ENCODE measurements at places on chromosomes 12 and 14.
A peak's percentile ranks its signal among the peaks of the same experiment; 100 is the strongest.

GRCh38 chr12:132904718-132905328 is 17.4 kb upstream of the CHFR start:
- peak; percentile 90 for DNase-seq

GRCh38 chr14:44979273-44979672 is 17.3 kb downstream of the TOGARAM1 start:
- no peak for DNase-seq

GRCh38 chr14:33357225-33358010 is 418.7 kb downstream of the NPAS3 start:
- no peak for DNase-seq

DNA sequence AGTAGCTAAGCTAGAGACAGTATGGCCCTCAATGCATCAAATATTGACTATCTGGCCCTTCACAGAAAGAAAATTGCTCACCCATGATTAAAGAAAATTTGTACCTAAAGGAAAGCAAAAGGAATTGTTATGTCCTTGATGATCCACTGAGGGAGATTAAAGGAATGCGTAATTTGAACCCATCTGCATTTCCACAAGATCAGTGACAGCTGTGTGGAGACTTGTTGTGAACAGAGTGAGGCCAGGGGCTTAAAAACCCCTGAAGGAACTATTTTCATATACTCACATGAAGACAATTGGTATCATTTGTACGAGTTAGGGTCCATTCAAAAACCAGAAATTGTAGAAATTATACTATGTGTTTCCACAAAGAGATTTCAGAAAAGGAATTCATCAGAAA is 1908.1 kb upstream of the SEL1L start:
- no peak for DNase-seq

GRCh38 chr12:75917083-75917482 is 114.5 kb downstream of the PHLDA1 start:
- DNase-seq: no peak

GRCh38 chr12:6928703-6929407 is 1.1 kb downstream of the ATN1 start:
- DNase-seq: no peak

DNA sequence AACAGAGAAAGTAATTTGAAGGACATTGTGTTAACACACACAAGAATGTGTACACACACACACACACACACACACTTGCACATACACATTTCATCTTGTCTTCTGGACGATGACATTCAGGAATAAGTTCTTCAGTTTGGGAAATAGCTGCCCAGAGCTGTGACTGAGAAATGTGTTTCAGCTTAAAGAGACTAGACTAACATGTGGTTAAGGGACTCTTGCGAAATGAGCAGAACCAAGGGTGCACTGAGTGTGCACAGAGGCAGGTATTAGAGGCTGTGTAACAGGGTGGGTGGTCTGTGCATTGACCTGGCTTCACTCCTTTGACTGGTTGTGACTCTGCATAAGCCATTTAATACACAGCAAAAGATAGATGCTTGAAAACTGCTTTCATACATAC is 29.4 kb upstream of the KCNA5 start:
- DNase-seq: no peak

- DNase-seq: no peak
These were observed 129.6 kb downstream of the PAPOLA start for GRCh38 chr14:96631621-96632362.

GRCh38 chr14:34409721-34410120 is 52.3 kb downstream of the SPTSSA start:
- DNase-seq: no peak

- DNase-seq: no peak
These were observed 54.6 kb downstream of the ADGRD1 start for GRCh38 chr12:131008131-131008912.

DNA sequence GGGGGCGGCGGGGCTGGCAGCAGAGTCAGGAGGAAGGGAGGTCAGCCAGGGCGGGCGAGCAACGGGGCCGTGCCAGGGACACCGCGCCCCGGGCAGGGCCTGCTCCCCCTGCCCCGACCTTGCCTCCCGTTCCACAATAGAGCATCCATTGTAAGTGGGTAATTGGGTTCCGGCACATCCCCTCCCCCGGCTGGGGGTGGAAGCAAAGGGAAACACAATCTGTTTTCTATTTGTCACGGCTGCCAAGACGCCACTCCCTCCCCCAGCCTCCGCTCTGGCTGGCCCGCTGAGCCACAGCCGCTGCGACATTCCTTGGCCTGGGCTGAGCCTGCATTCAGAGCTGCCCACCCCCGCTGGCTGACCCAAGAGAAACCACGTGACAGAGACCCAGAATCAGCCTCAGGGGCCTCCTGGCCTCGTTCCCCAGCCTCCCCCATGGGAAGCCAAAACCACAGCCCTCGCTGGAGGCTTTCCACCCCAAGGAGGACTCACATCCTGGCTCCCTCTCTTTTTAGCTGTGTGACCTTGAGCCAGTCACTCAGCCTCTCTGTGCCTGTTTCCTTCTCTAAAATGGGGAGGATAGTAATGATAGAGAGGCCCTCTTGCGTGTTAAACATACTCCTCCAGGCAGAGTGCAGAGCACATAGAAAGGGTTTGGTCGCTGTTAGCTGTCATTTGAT is 117.6 kb downstream of the SCARB1 start:
- peak; percentile 17 for DNase-seq

- DNase-seq: no peak
These were observed 113.4 kb upstream of the RESF1 start for GRCh38 chr12:31845613-31846322.

GRCh38 chr12:75646329-75647210 is 135.2 kb upstream of the KRR1 start:
- no peak for DNase-seq

DNA sequence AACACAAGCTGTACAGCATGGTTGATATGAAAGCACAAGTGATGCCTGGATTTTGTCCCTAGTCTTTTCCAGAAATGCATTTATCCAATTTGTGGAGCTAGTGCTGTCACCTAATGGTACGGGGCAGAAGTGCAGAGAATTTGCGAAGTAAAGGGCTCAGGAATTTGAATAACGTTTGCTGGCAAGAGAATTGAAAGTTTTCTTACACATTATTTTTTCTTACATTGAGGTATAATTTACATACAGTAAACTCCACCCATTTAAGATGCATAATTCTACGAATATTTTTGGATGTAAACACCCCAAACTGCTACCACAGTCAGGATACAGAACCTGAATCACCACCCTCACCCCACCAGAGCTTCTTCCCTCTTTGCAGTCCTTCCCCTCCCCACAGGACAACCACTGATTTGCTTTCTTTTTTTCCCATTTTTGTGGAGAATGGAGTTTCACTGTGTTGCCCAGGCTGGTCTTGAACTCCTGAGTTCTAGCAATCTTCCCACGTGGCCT is 3.5 kb downstream of the AICDA start:
- peak; percentile 15 for DNase-seq

- DNase-seq: no peak
These were observed 4.3 kb upstream of the GZMH start for GRCh38 chr14:24613747-24614146.

DNA sequence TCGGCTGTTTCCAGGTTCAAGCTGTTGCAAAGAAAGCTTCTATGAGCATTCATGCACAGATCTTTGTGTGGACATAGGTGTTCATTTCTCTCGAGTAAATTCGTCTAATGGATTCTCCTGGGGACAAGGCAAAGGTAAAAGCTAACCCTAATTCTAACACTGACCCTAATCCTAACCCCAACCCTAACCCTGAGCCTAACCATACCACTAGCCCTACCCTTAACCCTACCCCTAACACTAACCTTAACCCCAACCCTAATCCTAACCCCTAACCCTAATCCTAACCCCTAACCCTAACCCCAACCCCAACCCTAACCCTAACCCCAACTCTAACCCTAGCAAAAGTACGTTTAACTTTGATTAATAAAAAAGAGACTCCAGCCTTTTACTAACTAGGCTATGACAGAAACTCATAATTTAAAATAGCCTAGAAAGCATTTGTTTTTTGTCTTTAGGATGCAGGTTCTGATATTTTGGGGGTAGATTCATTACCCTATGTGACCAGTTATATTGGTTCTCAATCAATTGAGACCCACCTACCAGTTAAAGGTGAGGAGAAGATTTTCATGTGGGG is 27.6 kb upstream of the RFLNA start:
- no peak for DNase-seq
